Psoas muscle (tissue), 8 donors: ENCODE measurements at places on chromosomes 6 and 20.

DNA sequence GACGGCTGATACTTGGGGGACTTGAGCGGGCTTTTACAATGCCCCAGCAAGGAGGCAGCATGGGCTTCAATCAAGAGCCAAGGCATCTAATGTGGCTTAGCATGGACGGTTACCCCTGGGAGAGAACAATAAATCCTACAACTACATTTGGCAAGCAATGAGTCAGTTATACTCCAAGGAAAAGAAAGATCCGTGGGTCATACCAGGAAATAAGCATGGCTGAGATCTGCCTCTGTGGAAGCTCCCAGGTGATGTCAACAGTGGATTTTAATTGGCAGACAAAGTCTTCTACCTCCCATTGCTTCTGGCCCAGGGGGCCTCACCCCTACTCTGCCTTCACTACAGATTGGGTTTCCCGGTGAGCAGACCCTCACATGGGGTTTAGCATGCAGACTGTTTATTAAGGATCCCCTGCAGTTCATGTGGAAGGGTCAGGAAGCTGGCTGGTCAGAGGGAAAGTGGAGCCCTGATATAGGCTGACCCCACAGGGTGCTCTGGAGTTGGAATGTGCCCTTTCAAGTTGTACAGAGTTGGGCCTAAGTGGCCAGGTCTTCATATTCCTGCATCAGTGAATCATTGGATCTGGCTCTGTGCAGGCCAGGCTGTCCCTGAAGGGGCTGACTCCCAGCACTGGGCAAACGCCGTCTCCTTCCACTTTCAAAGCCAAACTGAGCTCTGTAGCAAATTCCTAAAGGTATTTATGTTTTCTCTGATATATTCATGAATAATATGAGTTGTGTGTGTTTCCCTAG lies 91.3 kb upstream of the GGTLC1 start:
- no peak for DNase-seq

DNA sequence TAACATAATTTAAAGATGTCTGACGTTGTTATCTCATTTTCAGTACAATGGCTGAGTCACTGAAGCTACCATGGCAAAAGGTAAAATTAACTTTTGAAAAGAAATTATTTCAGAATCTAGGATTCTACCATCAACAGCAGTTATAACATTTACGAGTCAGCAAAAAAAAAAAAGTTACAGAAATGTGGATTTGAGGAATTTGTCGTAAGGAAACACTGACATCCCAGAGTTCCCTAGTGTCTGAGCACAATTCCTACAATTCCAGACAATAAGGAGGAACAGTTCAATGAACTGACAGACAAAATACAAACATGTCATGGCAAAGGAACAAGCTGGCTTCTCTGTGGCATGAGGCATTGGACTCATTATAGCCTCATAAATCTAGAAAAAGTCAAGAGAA lies 19.1 kb downstream of the ABRACL start:
- DNase-seq, result no peak

DNA sequence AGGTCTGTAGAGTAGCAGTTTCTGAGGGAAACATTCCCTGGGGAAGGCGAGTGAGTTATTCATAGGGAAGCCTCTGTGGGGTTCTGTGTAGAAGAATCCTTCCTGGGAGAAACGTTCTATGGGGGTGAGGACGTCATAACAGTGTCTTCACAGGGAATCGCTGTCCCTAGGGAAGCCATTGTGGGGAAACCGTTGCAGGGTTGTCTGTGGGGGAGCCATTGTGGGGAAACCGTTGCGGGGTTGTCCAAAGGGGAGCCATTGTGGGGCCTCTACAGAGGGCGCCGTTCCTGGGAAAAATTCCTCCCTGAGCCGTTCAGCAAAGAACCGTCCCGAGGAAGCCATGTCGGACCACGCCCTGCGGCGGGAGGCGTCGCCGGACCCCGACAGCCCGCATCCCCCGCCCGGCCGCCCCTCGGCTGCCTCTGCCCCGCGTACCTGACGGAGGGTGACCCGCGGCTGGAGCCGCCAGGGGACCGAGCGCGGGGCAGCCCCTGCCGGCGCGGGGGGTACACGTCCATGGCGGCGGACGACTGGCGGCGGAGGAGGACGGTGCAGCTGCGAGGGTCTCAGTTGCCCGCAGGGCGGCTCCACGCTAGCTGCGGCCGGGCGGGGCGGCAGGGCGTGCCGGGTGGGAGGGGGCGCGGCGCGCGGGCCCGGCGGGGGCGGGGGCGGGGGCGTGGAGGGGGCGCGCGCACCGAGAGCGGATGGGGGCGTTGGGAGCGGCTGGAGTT lies at the start of gene DNAAF9:
DNAAF9 (minus strand) TSS at position 630 of the 731 bp plus-strand sequence; CDS start at position 518, 112 bp downstream.
- DNase-seq, result peak; percentile 87

- no peak for DNase-seq
These were observed 24.7 kb downstream of the FNDC1 start for GRCh38 chr6:159193923-159194322.

DNA sequence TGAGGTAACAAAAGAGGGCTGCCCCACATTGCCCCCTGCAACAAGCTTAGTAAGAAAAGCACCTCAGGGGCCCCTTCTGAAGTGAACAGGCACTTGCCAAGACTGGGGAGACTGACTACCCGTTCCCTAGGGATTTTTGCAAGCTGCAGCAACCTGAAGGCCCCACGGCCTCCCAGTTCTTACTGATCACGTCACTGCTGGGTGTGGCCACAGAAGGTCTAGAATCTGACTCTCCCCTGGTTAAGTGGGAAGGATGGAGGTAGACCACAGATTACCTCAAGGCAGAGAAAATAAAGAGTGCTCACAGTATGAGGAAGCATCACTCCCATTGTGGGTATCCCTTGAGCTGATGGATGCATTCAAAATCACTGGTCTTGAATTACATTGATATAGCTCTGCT lies 201.5 kb upstream of the KCNQ5 start:
- DNase-seq, result no peak

GRCh38 chr20:50142812-50143211 lies 10.7 kb downstream of the PEDS1 start:
- no peak for DNase-seq

DNA sequence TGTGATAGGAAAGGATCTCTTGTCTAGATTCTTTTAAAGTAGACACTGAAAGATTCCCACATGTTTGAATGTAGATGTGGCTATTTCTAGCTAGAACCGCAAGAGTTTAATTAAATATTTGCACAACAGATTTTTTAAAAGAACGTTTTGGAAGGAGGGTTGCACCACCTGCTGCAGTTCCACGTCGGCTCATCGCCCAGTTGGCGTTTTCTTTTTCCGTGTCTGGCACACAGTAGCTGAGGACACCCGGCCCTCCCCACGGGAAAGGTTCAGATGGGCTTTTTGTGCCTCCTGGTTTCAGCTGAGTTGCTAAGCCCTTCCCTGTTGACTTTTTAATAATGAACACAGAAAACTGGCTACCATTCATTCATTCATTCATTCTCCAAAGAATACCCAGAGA lies 41.8 kb upstream of the DOK5 start:
- no peak for DNase-seq

DNA sequence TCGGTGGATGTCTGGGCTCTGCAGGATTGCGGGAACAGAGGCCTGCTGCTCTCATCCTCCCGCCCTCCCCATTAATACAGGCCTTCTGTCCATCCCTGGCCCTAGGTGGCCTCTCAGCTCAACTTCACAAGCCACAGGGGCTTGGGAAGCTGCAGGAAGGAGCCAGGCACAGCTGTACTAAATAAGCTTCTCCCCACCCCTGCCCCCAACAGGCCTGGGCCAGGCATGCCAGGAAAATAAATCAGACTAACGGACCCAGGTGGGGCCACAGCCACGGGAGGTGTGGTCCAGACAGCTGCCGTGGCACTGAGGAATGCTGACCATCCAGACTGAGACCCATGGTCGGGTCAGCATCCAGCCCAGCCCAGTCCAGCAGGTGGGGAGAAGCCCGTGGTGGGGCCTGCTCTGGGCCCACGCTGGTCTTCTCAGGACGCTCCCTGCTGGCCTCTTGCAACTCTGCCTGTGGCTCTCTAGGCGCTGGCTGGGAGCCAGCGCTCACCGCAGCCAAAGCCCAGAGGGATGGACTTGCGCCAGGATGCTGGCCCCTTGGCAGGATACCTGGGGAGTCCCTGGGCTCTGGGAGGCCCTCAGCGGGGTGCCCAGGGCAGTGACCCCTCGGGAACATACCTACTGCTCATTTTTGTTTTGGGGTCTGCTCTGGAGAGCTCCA lies 8.6 kb upstream of the YTHDF1 start:
- DNase-seq, result no peak

GRCh38 chr6:53723331-53723730 lies 57.8 kb upstream of the KLHL31 start:
- no peak for DNase-seq

DNA sequence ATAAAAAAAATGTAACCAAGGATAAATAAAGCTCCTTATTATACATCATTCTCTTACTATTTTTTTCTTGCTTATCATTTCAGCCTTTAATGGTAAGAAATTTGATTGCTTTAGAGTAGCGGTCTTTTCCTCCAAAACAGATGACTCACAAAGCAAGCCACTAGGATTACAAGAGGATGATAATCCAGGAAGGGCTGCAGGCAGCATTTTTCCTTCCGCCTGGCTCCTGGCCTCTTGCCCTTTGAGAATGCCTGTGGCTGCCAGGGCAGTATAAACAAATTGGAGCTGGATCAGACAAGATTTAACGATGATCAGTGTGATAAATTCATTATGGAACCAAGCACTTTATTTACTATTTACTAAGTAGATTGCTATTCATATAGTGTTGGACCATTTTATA lies 9.7 kb upstream of the FBXL4 start:
- DNase-seq, result no peak

GRCh38 chr6:106145144-106145543 lies 59.0 kb downstream of the PRDM1 start:
- DNase-seq, result no peak

- DNase-seq, result no peak
These were observed 67.4 kb upstream of the BHLHE23 start for GRCh38 chr20:63074182-63074581.

DNA sequence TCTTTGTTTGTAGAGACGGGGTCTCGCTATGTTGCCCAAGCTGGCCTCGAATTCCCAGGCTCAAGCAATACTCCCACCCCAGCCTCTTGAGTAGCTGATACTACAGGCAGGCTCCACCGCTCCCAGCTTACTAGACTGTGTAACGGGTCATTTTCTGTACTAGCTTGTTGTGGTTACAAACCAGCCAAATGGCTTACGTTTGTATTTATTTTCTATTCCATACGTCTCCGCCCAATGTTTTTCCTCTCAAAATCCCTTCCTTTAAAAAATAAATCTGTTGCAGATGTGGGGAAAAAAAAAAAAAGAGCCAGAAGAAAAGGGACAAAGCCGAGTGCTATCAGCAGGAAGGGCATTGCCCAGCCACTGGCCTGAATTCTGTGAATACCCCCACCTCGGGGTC lies 41.6 kb downstream of the PRND start:
- no peak for DNase-seq

- DNase-seq, result no peak
These were observed 17.9 kb upstream of the TBC1D7 start for GRCh38 chr6:13346245-13346644.

GRCh38 chr20:36110994-36111393 lies 43.5 kb upstream of the EPB41L1 start:
- no peak for DNase-seq

DNA sequence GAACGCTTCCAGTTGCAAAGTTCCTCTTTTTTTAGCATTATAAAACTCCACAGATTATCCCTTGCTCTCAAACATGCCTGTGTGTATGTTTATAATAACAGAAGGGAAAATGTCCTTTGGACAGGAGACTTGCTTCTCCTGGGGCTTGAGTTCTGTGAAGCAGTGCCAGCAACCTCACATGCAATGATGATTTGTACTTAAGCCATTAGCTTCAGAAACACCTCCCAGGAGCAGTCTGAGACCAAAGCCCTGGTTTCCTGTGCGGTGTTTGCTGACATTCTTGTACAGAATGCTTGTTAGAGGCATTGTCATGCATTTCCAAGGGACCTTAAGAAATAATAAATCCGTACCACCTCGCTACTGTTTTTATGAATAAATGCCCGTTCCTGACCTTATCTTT lies 752.8 kb downstream of the CBLN4 start:
- no peak for DNase-seq

- no peak for DNase-seq
These were observed 111.0 kb downstream of the DTNBP1 start for GRCh38 chr6:15551798-15552197.

- no peak for DNase-seq
These were observed 161.5 kb downstream of the MYLK4 start for GRCh38 chr6:2589171-2589661.

DNA sequence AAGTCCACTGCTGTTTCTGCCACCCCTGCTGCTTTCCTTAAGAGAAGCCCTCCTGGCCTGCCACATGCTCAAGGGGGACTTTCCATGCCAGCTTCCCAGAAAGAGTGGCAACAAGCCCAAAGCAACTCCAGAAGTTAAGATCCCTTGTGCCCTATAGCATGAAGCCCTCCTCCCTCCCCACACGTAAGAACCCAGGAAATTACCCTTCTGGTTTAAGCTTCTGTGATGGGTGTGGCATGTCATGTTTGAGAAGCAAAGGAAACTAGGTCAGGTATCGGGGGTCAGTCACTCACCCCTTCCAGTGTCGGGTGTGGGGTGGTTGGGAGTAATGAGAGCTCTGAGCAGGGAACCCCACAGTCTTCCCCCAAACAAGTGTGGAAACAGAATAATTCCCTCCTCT lies 196.1 kb downstream of the LRFN2 start:
- DNase-seq, result no peak

DNA sequence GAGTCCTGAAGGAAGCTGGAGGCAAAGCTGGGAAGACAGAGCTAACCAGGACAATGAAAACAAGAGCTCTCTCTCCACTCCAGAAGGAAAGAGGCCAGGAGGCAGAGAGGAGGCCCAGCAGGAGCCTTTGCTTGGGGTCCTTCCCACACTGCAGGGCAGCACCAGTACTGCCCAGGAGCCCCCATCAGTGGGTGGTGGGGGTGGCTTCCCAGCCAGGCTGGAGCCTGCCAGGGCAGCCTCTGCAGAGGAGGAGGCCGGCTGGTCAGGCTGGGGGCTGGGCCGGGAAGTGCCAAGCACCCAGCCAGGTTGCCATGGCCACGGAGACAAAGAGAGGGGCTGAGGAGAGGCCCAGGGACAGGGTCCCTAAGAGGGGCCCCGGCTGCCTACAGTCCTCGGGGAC lies 33.4 kb downstream of the PREX1 start:
- no peak for DNase-seq

DNA sequence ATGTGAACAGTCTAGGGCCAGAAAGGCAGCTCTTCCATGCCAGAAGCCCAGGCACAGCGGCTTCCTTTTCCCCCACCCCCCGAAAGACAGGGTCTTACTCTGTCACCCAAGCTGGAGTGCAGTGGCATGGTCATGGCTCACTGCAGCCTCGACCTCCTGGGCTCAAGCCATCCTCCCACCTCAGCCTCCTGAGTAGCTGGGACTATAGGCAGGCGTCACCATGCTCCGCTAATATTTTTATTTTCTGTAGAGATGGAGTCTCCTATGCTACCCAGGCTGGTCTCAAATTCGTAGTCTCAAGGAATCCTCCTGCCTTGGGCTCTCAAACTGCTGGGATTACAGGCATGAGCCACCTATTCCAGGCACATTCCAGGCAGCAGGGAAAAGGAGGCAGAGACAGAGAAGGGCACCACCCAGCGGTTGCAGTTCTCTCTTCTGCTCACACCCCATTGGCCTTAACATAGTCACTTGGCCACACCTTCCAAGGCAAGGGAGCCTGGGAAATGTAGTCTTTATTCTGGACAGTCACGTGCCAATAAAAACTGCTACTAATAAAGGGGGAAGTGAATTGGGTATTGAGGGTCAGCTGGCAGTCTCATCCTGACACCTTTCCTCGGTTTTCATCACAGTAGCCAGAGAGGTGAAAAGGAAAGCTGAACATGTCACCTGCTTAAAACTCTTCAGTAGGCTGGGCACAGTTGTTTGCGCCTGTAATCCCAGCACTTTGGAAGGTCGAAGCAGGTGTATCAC lies 205.9 kb downstream of the ZMYND8 start:
- peak; percentile 53 for DNase-seq
